Hematopoietic multipotent progenitor cell treated with erythropoietin and hydrocortisone succinate and interleukin-3 and kit ligand, for 4 days (in vitro differentiated cells): ENCODE measurements at places on chromosomes 7 and 10.
A peak's percentile ranks its signal among the peaks of the same experiment; 100 is the strongest.

DNA sequence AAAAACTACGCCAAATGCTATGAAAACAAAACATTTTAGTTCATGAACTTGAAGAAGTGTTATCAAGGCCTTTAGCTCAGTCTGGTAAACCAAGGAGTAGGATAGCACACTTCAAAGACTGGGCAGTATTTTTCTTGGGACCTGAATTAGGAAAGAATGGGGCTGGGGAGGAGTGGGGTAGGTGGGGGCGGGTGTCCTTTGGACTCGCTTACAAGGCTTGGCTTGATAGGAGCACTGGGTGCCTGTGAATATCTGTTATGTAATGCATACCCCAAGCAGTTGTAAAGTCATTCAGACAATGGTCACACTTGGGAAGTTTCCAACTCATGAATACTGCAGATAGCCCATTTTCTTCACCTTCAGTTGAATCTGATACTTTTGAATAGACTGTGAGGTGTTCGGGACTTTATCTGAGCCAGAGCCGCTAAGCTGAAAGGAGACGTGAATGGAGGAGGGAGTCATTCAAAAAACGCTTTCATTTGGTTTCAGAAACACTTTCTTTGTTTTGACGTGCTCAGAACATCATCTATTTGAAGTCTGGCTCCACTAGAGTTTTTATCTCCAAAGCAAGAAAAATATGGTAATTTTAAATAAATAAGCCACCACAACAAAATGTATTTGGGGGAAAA, 70.1 kb upstream of the FAM204A start:
- no peak for DNase-seq

DNA sequence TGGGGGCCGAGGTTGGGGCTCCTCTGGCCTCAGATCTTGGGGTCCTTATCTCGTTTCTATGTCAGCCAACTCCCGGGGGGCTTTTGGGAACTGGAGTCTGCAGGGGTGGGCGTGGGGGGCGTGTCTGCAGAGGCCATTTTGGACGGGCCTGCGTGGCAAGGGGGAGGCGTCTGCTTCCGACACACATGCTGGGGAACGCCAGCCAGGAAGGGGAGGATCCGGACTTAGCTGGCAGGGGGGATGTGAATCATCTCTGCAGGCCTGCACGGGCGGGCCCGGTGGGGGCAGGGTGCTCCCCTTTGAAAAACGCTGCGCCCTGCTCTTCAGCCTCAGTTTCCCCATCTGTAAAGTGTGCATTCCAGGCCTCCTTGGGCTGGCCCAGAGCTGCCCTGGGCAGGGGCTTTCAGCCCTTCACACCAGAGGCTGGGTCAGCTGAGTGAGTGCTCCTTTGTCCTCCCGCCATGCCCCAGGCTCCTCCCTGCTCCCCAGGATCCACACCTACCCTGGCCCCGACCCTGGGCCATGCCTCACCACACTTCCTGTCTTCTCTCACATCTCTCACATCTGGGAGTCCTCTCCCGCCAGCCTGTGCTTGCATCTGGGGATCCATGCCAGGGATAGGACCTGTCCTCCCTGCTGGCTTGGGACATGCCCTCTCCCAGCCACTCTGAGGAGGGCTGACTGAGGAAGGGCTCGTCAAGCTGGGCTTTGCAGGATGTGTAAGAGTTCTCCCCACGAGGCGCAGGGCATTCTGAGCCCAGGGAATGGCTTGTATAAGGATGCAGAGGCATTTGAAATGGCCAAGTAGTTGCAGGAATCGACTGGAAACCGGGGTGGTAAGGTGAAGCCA, 172.6 kb upstream of the TNRC18 start:
- DNase-seq, result peak; percentile 97

DNA sequence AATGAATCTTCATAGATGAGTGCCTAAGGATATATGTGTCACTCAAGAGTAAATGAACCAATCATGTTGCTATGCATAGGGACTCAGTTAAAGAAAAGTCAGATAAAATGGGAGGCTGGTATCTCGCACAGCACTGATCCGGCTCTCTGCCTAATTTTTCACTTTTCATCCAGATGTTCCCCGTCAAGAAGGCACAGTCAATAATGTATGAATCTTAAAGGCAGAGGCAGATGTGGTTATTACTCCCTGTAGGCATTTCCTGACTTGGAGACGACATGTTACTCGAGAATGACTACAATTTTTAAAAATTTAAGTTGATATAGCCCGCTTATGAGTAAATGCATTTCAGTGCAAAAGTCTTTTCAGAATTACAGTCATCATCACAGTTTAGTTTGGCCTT, 113.6 kb downstream of the TBXAS1 start:
- DNase-seq, result no peak

DNA sequence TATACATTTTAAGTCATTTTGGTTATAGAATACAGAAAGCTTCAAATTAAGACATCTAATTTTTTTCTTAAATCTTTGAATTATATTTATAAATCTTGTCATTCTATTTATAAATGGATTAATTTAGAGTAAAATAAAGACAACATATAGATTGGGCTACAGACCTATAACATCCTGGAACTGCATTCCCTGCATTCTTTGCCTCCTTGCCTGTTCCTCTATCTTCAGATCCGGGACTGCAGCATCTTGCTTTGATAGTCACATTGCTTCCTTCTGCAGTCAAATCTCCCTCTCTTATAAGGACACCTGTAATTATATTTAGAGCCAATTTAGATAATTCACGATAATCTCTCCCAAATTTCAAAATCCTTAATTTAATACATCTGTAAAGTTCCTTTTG, 64.2 kb downstream of the ATRNL1 start:
- DNase-seq, result no peak

DNA sequence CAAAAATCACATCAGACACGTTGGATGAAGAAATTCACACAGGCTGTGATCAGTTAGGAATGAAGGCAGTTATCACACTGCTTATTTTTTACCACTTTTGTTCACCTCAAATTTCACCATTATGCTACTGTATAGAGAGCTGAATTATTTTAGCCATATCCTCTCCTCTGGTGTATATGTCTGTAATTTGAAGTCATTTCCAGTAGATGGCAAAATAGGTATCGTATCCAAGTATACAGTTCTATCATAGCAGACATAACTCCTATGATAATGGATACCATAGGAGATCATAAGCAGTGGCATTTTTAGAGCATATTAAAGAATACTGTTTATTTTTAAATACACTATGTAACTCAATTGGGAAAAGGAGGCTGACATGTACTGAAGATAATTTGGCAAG, 909.7 kb downstream of the DNAJB9 start:
- DNase-seq, result peak; percentile 2

DNA sequence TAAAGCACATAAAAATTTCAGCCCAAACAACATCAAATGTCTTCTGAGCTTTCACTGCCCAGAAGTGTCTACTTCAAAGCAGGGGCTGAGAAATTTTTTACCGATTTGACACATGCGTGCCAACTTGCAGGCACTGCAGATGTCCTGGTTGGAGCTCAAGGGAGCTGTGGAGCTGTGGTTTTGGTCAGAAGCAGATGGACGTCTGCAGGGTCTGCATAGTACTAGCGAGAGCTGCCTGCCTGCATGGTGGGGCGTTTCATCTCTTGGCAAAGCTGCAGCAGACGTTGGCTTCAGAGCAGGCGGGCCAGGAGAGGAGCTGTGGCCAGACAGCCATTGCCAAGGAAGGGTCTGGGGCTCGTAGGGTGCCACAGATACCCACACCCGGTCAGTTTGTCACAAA, 296.7 kb downstream of the GLRX3 start:
- DNase-seq, result no peak

- no peak for DNase-seq
Observed at GRCh38 chr10:11011436-11011835, 6.2 kb upstream of the CELF2 start.

DNA sequence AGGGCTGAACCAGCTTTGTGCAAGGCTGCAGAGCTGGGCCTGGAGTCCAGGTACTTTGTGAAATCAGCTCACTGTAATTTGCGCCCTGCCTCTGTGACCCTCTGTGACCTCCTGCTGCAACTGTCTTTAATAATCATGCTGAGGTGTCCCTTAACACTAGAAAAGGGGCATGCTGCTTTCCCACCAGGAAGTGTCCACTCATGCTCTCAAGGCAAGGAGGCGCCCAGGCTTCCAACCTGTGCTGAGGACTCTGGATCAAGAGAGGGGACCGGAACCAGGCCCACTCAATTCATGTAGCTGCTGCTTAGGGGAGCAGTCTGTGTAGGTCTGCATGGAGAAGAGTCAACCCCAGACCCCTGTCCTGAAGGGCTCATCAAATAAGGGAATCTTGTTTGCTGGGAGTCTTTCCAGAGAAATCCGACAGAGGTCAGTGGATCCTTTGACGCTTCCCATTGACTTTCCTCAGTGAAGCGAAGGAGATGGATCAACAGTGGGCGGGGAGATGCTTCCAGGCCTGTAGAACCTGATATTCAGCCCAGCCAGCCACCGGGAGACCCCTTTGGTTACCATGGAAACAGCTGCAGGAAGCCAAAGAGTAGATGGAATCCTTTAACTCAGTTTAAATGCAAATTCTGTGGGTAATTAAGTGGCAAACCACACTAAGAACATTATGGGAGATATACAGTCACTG, 945.9 kb downstream of the GRID1 start:
- DNase-seq, result no peak

GRCh38 chr10:7302392-7302906, 108.4 kb downstream of the SFMBT2 start:
- no peak for DNase-seq

GRCh38 chr10:25493122-25493893, 318.5 kb downstream of the GPR158 start:
- peak; percentile 4 for DNase-seq

- no peak for DNase-seq
Observed at GRCh38 chr7:37546677-37547076, 98.0 kb upstream of the ELMO1 start.

DNA sequence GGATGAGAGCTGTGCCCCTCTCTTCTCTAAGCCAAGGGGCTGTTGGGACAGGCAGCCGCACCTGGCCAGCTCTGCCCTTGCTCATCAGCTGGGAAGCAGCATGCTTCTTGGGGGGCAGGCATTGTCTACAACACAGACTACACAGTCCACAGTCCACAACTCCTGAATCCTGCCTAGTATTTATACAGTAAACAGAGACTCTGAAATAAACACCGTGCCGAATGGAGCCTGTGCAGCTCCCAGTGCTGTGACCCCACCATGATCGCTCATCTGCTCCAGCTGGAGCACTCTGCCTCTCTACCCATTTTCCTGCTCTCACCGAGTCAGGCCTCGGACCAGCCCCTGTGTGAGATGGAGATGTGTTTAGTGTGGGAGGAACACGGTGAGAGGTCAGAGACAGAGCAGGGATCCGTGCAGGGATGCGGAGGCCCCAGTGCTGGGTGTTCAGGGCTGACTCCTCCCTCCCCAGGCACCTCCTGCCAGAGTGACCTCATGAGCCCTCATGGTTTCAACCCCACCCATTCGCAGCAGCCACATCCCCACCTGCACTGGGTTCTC, 608.0 kb downstream of the DNAJB6 start:
- DNase-seq, result no peak

- no peak for DNase-seq
Observed at GRCh38 chr10:62626817-62627216, 177.7 kb upstream of the ADO start.

GRCh38 chr7:13904007-13904406, 85.5 kb downstream of the ETV1 start:
- DNase-seq, result peak; percentile 18

GRCh38 chr7:27112955-27113949, 10.8 kb upstream of the HOXA2 start:
- DNase-seq, result no peak

DNA sequence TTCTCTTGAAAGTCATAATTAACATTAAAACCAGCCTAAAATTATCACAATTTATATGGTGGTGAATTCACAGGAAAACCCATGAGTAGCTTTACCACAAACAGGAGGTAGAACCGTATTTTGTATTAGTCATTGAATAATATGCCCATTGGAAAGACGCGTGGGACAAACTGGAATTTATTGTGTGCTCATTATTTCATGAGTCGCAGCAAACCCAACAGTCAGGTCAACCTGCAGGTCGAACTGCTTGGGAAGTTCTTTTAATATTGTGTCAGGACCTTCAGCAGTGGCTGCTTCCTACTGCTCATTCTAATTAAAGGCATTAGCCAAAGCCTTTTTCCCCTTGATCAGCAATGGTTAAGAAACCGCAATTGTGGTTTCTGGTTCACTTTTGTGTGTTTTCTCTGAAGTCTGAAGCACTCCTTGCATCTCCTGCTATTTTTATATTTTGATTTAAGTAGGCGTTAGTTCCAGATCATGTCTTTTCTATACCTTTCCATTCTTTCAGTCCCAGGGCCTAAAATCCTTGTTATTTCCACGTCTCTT, 100.1 kb downstream of the RAB11FIP2 start:
- no peak for DNase-seq

DNA sequence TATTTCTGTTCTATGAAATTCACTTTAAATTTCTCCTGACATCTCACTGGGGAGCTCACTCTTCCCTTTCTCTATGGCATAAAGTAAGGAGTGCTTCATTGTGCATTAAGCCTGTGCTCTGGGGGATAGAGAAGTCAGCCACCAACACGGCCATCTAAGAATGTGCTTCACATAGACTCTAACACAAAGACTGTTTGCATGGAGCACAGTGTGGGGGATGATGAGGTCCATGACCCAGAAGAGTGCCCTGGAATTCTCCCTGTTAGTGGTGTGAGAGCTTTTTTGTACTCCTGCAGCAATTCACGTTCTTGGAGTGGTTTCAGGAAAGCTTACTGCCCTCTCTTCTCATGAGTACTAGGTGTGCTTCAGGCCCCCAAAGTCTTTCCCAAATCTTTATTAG, 43.9 kb upstream of the PDZD8 start:
- no peak for DNase-seq

- DNase-seq, result peak; percentile 13
Observed at GRCh38 chr7:95545007-95545615, 51.2 kb downstream of the PDK4 start.

GRCh38 chr10:104441329-104442000, 87.8 kb downstream of the CFAP58 start:
- peak; percentile 79 for DNase-seq

GRCh38 chr10:28444031-28444430, 88.9 kb upstream of the WAC start:
- no peak for DNase-seq

DNA sequence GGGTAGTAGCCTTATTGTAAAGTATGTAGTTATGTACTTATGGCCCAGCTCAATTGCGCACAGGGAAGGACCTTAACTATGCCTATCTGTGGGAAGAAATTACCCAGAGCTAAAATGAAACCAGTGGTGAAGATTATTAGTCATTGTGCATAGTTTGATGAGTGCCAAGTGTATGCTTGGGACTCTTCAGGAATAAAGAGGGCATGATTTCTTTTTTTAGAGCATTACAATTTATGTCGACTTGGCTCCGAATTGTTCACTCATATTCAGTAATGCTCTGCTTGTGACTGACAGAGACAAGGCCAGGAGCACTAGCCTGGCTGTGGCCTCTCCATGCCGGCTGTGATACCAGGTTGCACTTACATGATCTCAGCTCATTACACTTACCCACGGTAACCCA, 269.5 kb downstream of the TRIL start:
- DNase-seq, result no peak

- DNase-seq, result no peak
Observed at GRCh38 chr10:113020838-113021237, 70.8 kb downstream of the TCF7L2 start.

GRCh38 chr10:104639590-104640338, 1.3 kb upstream of the SORCS3 start:
- DNase-seq, result peak; percentile 16
